MM.1S (cell line): ENCODE measurements at places on chromosomes 2 and 18.
A peak's percentile ranks its signal among the peaks of the same experiment; 100 is the strongest.

DNA sequence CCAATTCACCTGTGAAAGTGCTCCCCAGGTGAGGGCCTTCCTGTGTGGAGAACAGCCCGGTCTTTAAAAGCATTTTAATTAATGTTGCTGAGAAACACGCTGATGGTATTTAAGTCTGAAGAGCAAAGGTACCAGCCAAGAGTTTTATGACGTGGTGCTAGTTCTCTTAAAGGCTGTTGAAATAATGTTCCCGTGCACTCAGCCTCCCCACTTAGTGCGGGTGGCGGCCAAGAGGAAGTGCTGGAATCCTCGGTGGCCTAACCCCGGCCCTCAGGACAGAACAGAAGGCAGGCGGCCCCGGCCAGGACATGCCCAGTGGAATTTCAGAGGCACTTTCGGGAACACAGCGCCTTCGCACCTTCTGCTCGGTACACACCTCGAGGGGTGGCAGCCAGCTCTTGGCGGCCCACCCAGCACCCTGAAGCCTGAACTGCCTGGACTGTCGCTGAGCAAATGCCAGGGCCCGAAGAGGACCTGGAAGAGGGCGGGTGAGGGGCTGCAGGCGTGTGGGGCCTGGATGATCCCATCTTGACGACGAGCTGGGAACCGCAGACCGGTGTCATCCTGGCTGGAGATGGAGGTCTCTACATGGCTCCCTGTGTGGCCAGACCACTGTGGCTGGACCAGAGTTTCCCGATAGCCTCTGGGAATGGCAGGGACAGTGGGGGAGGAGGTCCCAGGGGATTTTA lies 142.9 kb downstream of the ASB1 start:
- DNase-seq, result no peak

GRCh38 chr2:233354500-233354924 lies 218 bp downstream of the DGKD start:
- DNase-seq, result no peak

DNA sequence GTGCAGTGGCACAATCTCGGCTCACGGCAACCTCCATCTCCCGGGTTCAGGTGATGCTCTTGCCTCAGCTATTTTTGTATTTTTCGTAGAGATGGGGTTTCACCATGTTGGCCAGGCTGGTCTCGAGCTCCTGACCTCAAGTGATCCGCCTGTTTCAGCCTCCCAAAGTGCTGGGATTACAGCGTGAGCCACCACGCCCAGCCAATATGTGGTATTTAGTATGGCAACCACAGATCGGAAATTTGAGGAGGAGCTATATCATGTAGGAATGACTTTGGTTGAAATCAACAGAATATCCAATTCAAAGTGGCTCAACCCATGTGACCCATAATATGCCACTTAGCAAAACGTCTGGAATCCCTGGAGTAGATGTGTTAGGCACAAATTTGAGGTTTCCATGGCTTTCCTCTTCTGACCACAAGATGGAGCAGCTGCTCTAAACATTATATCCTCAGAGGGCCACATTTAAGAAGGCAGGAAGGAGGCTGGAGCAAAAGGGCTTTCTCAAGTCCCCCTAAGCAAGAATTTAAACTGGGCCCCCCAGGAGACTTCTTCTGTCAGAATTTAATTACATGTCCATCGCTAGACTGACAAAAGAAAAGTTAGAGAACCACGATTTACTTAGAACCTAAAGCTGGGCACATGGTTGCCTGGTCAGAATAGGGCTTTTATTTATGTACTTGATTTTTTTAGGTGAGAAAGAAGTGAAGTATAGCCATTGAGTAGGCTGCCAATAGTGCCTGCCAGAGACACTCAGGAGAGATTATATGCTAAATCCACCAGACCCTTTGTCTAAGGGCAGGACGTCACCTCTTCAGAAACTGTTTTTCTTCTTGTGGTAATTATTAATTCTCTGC lies 49.6 kb upstream of the ITSN2 start:
- DNase-seq, result peak; percentile 64

- DNase-seq, result no peak
Observed at GRCh38 chr2:1283871-1284270, 129.4 kb upstream of the TPO start.

DNA sequence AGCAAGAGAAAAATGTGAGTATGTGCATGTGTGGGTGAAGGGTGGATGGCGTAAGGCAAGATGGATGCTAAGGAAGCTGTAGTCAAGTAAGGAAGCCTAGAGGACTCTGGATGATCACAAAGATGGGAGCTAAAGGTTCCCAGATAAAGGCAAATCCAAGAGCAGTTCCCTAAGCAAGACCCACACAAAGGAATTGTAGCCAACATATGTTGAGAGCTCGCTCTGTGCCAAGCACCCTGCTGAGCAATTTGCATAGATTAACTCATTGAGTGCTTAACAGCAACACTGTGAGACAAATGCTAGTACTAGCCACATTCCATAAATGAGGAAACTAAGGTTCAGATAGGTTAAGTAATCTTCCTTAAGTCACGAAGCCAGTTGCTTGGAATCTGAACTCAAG lies 132.6 kb downstream of the C1D start:
- DNase-seq, result no peak

DNA sequence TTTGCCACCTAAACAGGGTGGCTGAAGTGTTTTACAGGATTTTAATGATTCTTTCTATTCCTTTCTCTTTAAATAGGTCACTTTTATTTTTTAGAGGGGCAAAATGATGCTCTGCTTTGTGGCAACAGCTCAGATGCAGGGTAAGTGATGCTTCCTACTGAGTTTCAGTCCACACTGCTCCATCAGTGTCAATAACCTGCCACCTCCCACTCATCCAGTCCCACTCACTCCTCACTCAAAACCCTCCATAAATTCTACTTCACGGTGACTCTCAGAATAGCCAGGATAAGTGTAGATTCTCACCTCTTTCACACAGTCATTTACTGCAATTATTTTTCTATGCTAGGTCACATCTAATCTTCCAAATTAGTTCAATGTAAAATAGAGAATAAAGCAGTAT lies 72.7 kb downstream of the SCN2A start:
- no peak for DNase-seq

DNA sequence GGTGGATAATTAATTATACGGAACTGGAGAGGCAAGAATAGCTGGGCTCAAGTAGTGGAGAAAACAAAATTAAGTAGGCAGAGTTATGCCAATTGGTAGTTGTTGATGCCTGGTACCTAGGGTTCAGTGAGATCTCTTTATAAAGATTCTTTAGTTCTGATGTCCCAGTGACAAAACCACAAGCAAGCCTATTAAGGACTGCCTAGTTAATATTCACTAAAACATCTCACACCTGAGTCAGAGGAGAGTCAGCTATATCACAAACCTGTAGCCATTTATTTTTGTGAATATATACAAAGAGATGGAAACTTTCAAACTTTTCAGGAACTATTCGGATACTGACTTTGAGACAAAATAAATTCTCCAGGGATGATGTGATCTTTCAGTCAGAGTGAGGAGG lies 213.9 kb upstream of the CYP26B1 start:
- DNase-seq, result no peak

- peak; percentile 66 for DNase-seq
Observed at GRCh38 chr2:169767243-169767888, 31.3 kb upstream of the SSB start.

DNA sequence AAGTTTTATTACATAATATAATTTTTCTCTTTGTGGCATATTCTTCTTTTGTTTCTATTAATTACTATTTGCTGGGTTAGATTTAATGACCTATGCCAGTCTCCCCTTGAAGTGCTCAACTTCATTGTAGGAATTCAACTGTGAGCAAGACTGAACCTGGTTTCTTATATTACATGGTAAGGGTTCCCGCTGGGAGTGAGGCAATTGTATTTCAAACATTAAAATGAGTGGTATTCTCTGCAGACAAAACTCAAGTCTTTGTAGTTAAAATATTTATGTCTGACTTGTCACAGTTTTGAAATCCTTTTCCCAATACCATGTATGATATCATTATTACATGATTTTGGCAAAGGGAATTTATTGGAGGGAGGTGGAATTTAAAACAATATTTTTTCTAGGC lies 278.7 kb downstream of the GULP1 start:
- DNase-seq, result no peak

DNA sequence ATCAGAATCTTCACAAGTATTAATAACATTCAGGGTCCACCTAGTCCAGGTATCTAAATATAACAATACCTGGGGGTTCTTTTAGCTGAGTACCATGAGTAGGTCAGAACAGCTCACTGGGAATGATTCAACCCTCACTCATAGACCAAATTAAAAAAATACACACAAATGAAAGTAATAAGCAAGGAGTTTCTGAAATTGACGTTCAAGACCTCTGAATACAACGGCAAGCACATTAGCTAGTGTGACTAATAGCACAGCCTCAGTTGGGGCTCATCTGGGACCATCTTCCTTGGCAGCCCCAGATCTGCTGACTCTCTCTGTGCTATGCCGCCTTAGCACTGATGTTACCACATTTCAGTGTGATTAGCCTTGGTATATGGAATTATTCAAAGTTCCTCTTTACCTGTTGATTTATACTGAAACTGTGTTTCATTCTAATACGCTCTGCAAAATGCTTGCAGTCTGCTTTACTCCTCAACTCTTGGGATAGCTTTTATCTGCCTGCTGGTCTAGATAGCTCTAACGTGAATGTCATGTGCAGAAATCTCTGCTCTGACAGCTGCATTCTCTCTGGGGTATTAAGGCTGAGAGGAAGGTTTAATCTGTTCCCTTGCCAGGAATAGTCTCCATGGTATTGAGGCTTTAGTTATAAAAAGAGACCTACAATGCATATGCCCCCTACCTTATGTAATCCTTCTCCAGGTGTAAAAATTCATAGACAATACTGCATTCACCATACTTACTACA lies 153.3 kb downstream of the METTL4 start:
- DNase-seq, result no peak

DNA sequence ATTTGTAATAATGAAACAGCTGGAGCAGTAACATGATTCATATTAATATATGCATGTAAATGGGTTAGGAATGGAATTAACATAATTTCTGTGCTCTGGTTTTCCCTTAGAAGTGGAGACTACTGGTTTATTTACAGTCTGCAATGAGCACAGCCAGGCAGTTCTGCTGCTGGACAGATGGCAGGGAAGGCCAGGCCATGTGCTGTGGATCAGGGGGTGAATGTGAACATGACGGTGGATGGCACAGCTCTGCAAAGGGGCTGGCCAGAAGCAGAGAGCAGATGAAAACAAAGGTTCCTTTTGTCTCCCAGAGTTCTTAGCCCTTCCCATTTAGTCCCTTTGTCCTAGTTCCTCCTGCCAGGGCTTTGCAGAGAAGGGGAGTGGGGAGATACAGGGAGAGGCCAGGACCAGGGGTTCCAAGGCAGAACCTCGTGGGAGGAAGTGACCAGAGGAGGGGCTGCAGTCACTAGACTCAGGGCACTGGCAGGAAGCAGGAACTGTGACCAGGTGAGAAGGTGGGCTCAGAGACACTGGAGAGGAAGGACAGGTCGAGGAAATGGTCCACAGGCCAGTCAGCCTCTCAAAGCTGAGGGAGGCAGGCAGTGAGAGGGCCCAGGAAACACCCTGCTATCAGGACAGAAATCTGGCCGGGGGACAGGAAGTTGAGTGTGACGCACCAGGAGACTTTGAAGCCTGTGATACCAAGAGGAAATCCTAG lies 112.9 kb upstream of the ATP8B1 start:
- no peak for DNase-seq

DNA sequence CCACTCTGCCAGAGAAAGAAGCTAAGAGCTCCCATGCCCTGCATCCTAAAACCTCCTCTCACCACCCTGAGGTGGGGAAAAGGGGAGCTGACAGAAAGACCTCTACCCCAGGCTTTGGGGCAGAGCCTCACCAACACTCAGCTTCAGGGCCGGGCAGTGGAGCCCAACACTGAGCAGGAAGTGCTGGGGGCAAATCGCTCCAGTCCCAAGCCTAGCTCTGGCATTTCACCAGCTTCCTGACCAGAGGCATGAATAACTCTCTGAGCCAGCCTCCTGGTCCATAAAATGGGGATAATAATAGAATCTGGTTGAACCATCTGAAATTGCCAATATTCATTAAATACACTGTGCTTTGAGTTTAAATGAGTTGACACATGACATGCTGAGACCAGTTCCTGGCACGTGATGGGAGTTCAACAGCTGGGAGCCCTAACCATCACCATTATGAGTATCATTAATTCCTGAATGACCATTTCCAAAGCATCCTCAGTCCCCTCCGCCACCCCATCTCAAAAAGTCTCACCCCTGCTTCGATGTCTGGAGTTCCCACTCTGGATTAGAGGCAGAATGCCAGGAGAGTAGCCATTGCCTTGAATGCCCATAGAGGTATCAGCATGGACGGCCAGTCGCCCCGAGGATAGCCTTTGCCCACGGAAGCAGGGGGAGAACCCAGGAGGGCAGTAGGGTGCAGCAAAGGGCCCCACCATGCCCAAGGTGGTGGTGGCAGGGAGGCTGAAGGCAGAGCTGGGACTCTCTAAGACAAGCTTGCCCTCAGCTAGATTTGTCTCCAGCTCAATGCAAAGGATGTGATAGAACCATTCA lies 153.4 kb downstream of the TNS1 start:
- DNase-seq, result no peak

DNA sequence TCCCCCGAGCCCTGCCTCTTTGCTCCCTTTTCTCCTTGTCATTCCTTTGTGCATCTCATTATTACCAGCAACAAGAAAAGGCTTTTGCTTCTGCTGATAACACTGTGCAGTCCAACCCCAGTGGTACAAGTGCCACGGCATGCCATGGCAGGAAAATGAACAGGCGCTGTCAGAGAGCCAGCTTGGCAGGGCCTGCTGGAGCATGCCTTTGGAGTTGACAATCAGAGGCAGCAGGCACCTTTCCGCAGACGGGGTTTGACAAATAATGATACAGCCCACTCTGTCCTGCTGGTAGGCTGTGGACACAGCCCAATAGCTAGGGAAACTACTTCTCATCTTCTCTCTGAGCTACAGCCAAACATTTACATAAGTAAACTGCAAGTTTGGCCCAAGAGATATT lies 243.9 kb upstream of the LRRTM1 start:
- DNase-seq, result no peak

DNA sequence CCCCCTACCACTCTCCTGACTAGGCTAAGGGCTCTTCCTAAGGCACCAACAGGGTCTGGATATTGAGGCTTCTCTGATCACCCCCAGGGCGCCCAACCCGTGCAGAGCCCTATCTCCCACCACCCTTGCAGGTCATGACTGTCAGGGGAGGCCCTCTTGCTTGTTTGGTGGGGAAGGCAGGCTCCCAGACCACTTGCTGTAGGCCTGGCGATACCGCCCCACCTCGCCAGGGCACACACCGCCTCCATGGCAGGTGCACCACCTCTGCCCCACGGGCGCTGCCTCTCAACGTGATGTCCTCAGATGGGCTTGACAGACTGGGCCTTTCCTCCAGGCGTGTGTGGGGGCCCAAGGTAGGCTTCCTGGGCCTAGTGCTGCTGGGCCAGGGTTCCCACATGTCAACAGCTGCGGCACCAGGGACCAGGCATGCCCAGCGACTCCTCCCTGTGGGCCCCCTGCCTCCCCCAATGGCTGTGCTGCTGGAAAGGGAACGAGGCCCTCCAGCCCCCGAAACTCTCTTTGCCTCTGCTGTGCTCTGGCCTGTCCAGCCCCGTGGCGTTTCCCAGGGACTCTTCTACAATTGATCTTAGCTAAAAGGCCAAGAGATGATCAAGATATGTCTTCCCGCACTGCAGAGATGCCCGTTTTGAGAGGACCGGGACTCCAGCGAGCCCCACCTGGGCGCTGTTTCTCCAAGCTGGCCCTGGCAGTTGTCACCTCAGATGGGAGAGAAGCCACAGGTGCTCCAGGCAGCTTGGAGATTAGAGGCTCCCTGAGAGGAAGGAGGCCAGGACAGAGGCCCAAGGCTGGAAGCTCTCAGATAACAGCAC lies 7.5 kb downstream of the NPPC start:
- DNase-seq, result no peak
